Activated CD4-positive, alpha-beta T cell treated with anti-CD3 and anti-CD28 coated beads, Interleukin-2, amount 50 U/mL, for 1 hour (primary cell): ENCODE measurements at places on chromosomes 6 and 20.

- no peak for DNase-seq
Observed at GRCh38 chr6:4812068-4812467, 35.9 kb downstream of the CDYL start.

DNA sequence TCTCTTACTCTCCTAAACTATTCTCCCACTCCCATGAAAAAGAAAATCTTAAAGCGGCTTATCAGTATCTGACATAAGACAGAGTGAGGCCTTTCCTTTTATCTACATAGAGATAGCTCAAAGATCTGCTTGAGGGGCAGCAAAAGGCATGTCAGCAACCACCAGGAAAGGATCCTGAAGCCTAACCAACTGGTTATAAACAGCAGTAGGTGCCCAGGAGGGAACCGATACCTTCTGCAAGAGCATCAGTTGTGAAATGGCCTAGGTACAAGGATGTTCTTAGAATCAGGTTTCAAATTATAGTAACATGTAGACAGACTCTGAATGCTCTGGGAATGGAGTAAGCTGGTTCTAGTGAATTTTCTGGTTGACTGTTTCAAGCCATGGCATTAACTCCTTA lies 21.4 kb downstream of the JARID2 start:
- DNase-seq, result no peak

DNA sequence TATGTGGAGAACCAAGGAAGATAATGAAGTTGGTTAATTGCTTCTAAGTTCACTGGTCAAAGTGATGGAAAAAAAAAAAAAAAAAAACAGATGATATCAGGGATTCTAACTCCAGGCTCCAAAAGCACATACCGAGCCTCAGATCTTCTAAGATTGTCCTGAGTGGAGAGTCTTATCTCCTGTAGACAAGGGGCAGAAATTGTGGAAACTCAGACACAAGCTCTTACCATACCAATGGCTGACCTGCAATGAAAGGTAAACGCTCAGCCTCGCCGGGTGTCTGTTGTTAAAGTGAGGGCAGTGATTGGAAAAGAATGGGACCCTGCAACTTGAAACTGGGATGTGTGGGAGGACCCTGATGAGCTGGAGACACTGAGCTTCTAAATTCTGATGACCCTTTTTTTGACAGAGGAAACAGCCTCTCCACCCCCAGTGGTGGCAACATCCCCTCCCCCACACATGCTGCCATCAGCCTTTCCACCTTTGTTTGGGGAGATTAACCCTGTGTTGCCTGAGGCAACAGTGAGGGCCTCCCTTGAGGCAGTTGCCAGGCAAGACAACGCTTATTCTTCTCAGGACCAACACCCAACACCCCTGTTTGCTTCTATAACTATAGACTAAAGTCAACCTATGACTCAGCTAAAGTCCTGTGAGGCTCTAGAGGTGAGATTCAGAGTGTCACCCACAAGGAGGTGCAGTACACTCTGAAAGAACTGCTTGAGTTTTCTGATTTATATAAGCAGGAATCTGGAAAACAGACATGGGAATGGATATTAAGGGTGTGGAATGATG lies 154.0 kb downstream of the THBS2 start:
- DNase-seq, result no peak

DNA sequence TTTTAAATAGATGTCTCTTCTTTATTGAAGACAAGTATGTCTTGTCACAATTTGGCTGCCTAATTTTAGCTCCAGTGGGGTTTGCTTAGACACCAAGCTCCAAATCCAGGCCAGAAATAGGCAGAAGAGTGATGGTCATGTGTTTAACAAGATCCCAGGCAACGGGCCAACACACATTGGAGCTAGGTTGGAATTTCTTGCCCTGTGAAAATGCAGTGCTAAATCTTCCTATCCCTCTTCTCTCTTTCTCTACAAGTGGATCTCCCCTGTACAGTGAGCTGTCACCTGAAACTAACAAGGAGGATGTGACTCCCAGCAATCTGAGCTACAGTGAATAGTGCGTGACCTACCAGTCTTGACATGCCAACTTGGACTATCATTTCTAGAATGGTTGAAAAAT lies 65.3 kb upstream of the VGLL2 start:
- DNase-seq, result no peak

DNA sequence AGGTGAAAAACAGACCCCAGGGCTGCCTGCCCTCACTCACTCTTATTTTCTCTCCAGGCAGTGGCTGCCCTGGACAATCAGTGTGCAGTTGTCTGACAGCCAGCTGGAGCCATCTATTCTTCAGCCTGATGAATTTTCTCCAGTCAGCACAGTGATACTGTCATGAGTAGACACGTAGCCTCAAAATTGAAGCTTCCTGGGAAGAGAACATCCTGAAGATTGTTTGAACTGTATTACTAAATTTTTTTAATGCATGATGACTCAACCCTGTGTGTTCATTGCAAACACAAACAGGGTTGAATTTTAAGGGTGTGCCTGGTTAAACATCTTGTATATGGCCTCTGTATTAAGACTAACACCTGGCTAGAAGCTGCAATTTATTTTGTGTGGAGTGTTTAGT lies 49.8 kb upstream of the STXBP5 start:
- DNase-seq, result no peak

GRCh38 chr6:165091121-165091785 lies 218.2 kb downstream of the C6orf118 start:
- no peak for DNase-seq

DNA sequence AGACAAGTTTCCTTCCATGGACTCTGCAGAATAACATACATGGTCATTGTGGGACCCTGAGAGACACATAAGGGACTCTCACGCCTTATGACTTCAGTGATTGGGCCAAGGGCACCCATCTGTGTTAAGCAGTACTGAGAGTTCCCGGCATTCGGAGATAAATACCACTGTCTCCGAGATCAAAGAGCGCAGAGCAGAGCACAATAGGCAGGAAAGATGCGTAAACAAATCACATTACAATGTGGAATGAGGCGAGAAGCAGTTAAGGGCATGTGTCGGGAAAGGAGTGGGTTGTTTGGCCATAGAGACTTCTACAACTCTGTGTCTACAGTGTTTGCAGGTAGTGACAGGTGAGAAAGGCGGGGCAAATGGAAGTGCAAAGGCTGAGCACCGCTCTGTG lies 57.6 kb downstream of the NRSN1 start:
- no peak for DNase-seq

DNA sequence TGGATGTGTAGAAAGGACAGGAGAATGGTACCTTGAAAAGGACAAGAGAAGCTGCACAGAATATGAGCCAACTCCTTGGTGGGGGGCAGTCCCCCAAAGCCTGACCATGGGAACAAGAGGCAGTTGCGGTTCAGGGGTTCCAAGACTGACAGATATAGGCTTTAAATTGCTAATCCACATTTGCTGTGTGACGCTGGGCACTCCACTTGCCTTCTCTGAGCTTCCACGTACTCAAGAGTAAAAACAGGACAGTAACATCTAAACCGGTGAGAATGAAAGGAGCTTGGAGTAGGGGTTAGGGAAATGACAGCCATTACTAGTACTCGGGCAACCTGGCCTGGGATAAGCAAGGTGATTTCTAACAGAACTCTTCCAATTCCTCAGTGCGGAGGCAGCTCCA lies 57.9 kb upstream of the LRFN2 start:
- DNase-seq, result no peak

- no peak for DNase-seq
Observed at GRCh38 chr6:103000688-103001087, 1607.2 kb downstream of the GRIK2 start.

- DNase-seq, result no peak
Observed at GRCh38 chr20:56872620-56873458, 243.7 kb downstream of the TFAP2C start.

DNA sequence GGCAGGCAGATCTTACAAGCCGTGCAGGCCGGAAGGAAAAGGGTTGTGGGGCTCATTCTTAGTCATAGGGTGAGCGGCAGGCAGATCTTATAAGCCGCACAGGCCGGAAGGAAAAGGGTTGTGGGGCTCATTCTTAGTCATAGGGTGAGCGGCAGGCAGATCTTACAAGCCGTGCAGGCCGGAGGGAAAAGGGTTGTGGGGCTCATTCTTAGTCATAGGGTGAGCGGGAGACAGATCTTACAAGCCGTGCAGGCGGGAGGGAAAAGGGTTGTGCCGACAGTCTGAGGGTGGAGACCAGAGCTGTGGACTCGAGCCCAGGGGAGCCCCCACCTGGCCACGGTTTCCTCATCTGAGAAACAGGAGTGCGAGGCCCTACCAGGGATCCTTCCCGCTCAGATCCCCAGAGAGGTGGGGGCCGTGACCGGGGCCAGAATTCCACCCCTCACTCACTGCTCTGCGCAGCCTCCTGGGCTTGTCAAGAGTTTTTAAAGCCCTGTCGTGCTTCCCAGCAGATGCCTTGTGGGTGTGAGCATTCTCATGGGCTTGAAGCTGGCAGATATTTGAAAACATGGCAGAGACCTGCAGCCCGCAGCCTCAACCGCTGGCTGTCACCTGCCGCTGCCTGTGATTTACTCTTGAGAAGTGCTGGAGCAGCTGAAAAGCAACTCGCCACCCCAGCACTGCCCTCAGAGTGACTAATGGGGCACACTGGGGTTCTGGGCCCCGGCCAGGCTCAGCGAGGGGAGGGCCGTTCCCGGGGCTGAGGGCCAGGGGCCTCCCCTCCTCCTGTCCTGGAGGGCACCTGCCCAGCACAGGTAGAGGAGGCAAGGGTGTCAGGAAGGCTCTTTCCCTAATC lies 31.9 kb downstream of the NTSR1 start:
- peak; percentile 77 for DNase-seq

DNA sequence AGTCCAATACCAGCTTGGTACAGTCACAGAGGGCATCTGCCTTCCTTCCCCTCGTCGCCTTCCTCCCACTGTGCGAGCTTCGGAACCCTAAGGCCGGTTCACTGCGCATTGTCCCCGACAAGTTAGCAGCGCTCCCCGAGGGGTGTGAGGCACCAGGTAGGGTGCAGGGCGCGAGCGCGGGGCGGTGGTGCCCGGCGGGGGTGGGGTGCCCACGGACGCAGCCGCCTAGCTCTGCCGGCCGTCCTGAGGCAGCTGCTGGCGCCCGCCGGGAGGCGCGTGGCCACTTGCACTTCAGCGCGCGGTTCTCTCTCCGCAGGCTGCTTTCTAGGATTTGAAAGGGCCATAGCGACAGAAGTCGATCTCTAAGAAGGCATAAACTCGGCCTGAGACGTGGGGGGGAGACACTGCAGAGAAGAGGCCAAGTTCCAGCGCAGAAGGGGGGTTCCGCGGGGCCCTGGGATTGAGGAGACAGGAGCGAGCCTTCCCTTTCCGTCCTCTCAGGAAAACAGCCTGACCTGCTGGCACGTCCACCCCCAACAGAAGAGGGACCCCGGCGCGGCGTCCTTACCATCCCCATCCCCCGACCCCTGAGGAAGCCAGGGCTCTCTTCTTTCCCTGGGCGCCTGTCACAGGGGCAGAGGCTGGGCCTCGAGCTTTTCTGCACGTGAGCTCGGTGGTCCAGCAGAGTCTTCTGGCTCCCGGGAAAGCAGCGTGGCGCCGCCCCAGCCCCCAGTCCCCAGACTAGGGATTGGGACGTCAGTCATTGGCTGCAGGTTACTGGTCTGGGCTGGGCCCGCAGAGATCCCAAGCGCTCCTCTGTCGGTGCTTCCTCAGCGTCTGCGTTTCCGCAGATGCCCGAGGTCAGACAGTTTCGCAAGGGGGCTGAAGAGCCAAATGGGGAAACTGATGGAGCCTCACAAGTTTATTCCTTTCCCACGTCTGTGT lies 15.6 kb upstream of the PRDM13 start:
- no peak for DNase-seq

DNA sequence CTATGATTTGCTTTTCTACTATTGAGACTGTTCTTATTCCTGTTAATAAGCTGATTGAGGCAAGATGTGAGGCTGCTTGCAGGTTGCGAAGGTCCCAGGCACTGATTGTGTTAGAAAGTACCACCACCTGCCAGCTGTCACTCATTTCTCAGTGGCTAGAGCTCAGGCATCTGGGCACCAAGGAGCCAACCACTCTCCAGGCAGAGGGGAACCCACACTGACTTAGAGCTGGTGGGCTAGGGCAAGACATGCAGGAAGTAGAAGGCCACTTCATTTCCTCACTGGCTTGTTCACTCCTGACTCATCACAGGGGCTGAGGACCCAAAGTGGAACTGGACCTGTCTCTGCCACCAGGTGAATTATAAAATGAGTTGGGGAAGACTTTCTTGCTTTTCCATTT lies 7.8 kb upstream of the DLL1 start:
- DNase-seq, result no peak
